ENCODE measurements at places on chromosomes 12 and 14. TPM values are rescaled to one million over a fixed set of nuclear protein-coding genes. Genes with fewer than 3 reads are reported as not detected.

GRCh38 chr14:23365732-23366425 is 907 bp upstream of the EFS start:
- peak; percentile 80 for DNase-seq

- no peak for DNase-seq
These were observed 161.7 kb upstream of the PLEKHA5 start for GRCh38 chr12:18967814-18968213.

GRCh38 chr12:51866762-51867161 is 18.2 kb upstream of the FIGNL2 start:
- no peak for DNase-seq

DNA sequence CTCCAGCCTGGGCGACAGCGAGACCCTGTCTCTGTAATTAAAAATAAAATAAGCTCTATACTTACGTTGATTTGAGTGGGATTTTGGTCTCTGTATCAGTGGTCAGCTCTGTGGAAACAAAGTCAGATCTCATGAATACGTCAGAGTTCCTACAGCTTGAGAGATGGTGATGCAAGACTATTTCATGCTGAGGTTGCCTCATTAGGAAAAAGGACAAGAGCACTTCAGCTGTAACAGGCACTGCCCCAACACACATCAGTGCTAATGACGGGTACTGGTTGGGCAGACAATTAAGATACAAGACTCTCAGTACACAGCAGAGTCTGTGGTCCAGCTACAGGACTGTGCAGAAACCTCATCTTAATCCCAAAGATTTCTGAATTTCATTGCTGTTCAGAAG is 246.4 kb upstream of the AMIGO2 start:
- no peak for DNase-seq

DNA sequence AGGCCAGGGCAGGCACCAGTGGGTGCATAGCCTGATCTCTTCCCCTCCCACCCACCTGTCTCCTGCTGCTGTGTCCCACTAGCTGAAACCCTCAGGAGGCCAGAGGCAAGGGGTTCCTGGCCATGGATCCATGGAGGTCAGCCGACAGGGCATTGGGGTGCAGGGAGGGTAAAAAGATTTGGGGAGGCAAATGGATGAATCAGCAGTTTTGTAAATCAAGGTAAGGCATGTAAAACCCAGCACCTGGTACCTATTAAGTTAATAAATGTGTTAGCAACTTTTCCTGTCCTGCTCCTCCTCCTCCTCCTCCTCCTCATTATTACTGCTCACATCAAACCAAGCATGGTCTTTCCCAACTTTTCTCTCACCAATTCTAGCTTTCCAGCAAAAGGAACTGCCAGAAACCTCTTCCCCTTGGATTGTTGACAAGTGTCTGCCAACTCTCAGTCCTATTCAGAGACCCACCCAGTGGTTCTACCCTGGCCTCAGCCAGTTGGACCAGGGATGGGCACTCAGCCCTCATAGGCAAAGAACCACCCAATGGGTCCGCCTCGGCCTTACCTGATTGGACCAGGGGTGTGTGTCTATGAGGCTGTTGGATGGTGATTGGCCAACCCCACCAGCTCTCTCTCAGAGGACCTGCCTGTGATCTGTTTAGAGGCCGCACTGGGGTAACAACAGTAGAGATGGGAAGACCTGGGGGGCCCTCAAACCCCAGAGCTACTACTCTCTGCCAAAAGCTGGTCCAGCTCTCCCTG is 155.7 kb upstream of the GSC start:
- DNase-seq, result no peak

DNA sequence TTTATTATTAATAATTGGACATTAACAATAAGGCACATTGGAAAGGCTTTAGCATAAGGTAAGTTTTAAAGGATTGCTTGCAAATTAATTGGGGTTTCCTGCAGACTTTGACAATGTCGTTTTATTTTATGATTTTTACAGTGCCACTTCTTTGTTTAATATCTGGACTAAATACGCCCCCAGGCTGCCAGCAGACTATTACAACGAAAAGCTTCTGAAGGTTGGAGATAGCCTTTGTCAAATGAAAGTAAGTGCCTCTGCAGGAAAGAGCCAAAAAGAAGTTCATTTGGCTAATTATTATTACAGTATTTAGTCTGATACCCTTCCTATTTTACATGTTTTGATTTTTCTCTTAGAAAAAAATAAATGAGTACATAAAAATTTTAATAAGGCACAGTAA is 11.3 kb downstream of the CFAP54 start:
- DNase-seq, result no peak

DNA sequence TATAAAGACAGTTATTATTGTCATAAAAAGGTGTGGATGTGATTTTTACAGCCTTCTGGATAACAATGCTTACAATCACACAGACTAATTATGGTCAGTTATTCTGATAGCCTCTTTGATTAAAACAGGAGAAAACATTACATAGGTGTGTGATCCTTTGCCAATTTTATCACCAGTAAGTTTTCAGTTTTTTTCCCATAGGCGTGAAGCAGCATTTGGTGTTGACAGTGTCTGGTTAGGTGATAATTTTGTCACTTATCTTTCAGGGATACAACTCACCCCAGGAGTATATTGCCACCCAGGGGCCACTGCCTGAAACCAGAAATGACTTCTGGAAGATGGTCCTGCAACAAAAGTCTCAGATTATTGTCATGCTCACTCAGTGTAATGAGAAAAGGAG is 208.8 kb downstream of the EPS8 start:
- no peak for DNase-seq

The CMA1 gene
- not detected for total RNA-seq

The PCED1B gene
- 24.7 TPM for total RNA-seq

- no peak for DNase-seq
These were observed 1.2 kb downstream of the NKX2-1 start for GRCh38 chr14:36518586-36519430.

- DNase-seq, result peak; percentile 20
These were observed 50.9 kb downstream of the FBXO33 start for GRCh38 chr14:39381366-39381765.

The ERBB3 gene
- total RNA-seq, result 1.8 TPM

GRCh38 chr14:30196861-30197260 is 269.2 kb upstream of the PRKD1 start:
- no peak for DNase-seq

- DNase-seq, result no peak
These were observed 27.0 kb upstream of the OS9 start for GRCh38 chr12:57666897-57667296.

DNA sequence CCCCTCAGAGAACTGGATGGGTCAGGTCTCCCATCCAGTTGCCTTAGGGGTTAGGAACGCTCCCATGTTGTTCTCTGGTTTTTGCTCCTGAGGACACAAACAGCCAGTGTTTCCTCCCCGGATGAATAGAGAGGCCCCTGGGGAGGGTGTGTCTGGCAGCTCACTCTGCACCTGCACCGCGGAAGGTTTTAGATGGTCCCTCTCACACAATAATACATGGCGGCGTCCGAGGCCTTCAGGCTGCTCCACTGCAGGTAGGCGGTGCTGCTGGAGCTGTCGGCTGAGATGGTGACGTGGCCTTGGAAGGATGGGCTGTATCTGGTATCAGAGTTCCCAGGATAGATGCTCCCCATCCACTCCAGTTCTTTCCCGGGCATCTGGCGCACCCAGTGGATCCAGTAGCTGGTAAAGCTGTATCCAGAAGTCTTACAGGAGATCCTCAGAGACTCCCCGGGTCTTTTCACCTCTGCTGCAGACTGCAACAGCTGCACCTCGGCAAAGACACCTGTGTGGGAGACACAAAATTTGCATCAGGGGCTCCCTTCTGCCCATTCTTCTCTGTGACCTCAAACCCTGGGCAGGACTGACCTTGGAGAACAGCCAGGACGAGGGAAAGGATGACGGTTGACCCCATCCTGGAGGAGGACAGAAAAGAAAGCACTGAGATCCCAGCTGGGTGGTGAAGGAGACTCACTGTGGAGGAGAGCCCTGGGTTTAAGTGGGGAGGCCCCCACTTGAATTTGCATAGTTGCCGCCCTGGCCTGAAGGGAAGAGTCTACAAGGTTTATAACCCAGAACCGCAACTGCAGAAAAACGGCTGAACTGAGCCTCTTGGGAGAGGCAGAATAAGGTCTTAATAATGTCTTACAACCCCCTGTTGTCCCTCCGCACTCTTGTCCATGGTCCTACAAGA is 1324.8 kb downstream of the TMEM121 start:
- DNase-seq, result no peak

DNA sequence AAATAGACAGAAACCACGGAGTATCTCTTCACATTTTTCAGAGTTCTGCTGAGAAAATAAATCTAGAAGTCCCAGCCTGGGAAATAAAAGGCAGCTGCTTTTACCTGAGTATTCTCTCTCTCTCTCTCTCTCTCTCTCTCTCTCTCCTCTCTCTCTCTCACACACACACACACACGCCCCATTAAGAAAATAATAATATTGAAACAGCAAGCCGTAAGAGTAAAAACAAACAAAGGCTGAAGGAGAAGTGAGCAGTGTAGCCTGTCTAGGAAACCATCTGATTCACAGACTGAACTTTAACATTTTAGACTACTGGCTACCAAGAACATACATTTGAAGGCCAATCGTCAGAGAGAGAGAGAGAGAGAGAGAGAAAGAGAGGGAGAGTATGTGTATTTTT is 8.4 kb downstream of the PTHLH start:
- DNase-seq, result no peak

DNA sequence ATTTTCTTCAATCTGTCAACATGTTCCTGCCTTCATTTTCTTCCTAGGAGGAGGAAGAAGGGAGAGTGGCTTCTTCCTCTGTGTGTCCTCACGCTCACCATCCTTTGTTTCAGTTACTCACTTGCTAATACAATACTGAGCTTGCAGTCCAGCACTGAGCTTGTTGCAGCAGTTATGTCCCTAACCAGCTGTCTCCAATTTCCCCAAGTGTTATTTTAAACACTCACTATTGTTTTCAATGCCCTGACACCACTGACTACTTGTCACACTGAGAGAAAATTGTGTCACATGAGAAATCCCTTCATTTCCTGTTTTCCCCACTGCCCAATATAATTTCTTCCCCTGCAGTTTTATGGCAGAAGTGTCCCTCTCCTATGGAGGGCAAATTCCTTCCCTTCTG is 53.4 kb downstream of the HSD17B6 start:
- DNase-seq, result no peak

DNA sequence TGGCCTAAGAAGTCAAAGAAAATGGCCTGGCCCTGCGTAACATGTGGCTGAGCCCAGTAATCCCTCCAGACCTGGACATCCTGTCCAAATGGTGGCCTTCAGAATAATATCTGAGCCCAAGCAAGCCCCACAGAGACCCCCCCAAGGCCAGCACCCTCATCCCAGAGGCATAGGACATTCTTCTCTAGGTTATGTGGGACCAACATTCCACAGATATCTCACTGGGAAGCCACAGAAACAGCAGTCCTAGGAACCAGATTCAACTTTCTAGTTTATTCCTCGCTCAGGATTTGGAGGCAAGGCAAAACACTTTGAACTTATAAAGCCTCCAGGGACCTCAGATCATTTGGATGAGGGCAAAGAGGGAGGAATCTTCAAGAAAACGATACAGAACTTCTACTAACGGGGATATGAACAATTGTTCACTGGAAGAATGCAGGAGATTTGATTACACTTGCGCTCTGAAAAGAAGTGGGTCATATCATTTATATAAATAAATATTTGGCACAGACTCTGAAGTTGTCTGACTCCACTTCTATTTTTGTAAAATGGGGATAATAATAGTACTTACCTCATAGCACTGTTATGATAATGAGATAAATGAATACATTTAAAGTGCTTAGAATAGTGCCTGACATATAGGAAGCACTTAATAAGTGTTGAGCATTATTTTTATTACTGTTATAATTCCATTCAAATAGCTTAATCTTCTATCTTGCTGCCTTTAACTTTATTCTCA is 171.5 kb downstream of the NUAK1 start:
- DNase-seq, result no peak
